Activated T-cell treated with anti-CD3 and anti-CD28 coated beads, Interleukin-2, amount 50 U/mL, for 72 hours (primary cell): ENCODE measurements at places on chromosomes 1 and 21. TPM values are rescaled to one million over a fixed set of nuclear protein-coding genes. Genes with fewer than 3 reads are reported as not detected.

Gene FCGR3B
- total RNA-seq: 0.30 TPM

Gene CSF3R
- total RNA-seq: 0.30 TPM

Gene OR2AK2
- not detected for total RNA-seq

Gene CFAP45
- total RNA-seq: 2.8 TPM

Gene LRIG2
- 11.5 TPM for total RNA-seq

Gene FCRL6
- 0.16 TPM for total RNA-seq

DNA sequence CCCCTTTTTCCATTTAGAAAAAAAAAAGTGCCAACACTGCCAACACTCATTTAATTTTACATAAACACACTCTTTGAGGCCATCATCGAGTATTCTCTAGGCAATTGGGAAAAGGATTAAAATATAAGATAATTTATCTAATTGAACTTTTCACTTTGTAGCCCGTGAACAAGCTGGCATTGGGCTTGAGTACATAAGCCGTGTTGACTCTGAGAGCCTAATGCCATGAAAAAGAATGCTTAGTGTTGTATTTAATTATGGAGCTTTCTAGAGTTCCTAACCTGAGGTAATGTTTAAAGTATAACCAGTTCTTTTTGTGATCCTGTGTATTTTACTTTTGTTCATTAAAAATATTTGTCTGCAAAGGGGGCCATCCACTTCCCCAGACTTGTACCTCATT, 193.8 kb downstream of the LYPLAL1 start:
- DNase-seq: no peak

DNA sequence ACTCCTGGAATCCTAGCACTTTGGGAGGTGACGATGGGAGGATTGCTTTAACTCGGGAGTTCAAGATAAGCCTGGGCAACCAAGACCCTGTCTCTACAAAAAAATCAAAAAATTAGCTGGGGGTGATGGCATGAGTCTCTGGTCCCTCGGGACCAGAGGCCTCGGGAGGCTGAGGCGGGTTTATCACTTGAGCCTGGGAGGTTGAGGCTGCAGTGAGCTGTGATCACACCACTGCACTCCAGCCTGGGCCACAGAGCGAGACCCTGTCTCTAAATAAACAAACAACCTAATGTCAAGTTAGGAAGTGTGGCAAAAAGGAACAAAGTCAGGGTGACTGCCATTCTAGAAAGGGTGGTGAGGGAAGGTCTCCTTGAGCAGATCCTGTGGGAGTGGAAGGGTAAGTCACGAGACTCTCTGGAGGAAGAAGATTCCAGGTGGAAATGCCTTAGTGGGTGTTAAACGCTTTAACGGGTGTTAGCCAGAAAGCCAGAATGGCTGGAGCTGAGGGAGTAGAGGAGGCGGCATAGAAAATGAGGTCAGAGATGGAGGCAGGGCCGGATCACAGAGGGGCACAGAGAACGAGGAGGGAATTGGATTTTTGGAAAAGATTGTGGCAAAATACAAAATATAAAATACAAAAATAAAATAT, 62.2 kb upstream of the ATP5PO start:
- DNase-seq: no peak

DNA sequence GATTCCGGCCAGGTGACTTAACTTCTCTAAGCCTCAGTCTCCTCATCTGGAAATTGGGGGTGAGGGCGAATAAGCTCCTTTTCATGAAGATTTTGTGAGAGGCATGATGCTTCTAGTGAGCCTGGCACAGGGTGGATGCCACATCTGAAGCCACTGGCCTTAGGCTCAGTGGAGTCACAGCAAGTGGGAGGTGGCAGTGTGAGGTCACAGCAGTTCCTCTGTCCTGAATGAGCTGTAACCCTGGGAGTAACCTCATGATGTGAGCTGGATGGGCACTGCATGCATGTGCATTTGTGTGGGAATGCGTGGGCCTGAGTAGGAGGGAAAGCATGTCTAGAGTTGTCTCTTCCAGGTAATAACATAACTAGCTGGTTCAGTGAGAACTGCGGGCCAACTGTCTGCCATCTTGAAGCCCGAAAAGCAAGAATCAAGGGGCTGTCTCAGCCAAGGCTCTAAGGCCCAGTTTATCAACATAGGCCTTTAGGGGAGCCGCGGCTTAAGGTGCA, 27.0 kb upstream of the HTR1D start:
- DNase-seq: no peak

DNA sequence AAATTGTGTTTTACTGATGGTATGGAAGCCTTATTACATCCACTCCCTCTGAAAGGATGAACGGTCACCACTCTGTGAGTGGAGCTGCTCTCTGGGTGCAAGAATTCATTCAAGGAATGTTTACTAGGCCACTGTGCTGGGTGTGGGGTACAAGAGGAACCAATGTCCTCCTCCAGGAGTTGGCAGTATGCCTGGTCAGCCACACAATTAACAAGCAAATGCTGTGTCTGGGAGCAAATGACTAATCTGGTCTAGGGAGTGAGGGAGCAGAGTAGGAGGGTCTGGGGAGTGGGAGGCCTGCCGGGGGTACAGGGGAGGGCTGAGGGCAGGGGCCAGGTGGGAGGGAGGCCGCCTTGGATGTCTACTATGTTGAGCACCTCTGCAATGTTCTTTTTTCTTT, 27.2 kb upstream of the TDRD10 start:
- DNase-seq: no peak

DNA sequence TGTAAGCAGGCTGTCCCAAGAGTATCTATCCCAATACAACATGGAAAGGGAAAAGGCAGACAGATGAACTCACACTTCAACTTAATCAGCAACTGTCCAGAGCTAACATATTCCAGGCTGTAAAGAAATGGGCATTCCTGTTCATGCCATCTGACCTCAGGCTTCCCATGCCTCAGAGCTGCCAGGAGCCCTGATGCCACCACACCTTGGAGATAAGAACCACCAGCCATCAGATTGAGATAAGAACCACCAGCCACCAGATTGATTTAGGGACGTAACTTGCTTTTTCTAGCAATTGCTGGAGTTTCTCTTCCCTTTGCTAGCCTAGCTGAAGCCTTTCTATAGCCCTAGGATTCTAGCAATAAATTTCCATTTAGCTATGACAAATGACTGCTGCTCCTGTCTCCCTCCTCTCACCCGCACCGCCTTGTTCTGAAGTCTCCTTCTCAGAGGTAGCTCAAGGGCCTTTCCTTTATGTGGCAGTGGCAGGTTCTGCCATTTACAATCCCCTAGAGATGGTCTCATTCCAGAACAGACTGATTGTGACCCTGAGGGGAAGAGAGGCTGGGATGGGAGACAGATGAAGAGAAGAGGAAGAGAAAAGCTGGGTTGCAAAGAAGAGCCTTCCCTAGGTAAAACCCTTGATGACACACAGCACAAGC, 88.0 kb upstream of the CTTNBP2NL start:
- no peak for DNase-seq

DNA sequence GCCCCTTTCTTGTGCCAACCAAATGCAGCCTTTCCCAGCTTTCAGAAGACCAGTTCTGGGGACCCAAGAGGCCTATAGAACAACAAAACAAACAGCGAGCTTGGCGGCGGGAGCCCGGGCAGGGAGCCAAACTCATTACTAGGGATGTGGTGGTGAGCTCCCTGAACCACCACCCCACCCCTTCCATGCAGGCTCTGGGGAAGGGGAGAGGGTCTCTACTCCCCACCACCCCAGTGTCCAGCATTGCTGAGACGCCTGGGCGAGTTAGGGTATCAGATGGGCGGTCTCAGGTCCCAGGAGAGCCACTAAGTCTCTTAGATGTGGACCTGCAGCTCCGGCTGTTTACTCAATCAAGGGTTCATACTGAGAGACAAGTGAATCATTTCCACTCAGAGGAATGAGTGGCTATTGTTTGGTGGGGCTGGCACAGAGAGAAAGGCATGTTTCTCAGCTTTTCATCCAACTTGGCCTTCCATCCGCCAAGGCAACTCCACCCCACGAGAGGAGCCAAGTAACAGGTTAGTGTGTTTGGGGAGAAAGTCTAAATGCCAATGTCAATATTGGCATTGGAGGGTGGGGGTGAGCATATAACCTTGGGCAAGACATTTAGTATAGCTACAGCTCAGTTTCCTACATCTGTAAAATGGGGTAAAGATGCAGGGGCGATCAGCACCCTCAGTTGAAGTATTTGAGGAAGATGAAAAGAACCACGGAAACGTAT, 40.9 kb downstream of the PLXNA2 start:
- DNase-seq: no peak

DNA sequence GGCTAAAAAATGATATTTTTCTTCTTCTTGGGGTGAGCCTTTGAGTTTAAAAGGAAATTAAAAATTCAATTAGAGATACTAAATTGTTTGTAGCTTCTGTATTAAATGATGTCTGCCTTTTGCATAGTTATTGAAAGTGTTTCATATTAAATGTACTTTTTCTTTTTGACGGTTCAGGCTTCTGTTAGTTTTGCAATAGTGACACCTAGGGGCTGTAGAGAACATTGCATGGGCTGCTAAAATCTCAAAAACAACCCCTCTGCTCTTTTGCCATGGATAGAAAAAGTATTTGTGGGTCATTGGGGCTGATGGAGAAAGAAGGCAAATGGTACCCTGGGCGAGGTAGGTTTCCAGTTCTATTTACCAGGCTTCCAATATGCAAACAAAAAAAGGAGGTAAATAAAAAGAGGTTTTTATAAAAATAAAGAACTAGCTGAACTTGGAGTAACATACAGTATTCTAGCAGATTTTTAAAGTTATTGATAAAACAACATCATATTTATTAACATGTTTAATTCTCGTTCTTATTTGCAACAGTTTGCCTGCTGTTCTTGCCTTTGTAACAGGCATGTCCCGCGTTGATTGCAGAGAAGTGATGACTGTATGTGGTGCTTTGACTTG, 115.4 kb upstream of the HOOK1 start:
- no peak for DNase-seq

DNA sequence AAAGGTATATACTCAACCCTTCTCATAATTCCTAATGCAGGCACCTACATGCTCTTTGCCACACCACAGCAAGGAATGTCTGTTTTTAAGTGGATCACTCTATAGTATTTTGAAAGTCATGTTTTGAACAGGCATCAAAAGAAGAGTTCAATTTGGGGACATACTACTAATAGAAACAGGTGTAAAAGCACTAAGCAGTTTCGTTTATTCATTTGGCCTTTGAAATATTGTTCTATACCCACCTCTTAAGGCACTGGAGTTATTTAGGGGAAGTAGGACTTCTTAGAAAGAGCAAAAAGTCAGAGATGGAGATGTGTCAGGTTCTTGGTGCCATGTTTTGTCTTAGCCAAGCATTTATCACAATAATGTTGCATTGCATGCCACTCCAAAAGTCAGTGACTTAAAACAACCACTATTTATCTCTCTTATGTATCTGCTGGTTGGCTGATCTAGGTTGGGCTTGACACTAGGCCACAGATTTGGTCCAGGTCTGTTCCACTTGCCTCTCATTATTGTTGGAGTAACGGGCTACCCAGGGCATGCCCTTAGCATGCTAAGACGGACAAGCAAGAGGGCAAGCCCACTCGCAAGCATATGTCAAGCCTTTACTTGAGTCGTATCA, 107.5 kb downstream of the RGL1 start:
- no peak for DNase-seq

GRCh38 chr1:241846862-241847539, 1.0 kb upstream of the EXO1 start:
- DNase-seq: no peak

GRCh38 chr1:27536767-27537166, 46.8 kb upstream of the WASF2 start:
- DNase-seq: no peak

GRCh38 chr21:39882839-39883195, 15.6 kb downstream of the PCP4 start:
- no peak for DNase-seq
